Kasumi-1 (cell line): ENCODE measurements at places on chromosomes 4 and X.

GRCh38 chr4:60657041-60657440, 543.1 kb upstream of the ADGRL3 start:
- no peak for DNase-seq

- DNase-seq, result no peak
Measured at GRCh38 chr4:185833055-185833598, 21.1 kb upstream of the SORBS2 start.

GRCh38 chr4:145278341-145279121, 98.1 kb upstream of the OTUD4 start:
- DNase-seq, result no peak

GRCh38 chr4:152424396-152424795, 111.5 kb downstream of the FBXW7 start:
- DNase-seq, result no peak

DNA sequence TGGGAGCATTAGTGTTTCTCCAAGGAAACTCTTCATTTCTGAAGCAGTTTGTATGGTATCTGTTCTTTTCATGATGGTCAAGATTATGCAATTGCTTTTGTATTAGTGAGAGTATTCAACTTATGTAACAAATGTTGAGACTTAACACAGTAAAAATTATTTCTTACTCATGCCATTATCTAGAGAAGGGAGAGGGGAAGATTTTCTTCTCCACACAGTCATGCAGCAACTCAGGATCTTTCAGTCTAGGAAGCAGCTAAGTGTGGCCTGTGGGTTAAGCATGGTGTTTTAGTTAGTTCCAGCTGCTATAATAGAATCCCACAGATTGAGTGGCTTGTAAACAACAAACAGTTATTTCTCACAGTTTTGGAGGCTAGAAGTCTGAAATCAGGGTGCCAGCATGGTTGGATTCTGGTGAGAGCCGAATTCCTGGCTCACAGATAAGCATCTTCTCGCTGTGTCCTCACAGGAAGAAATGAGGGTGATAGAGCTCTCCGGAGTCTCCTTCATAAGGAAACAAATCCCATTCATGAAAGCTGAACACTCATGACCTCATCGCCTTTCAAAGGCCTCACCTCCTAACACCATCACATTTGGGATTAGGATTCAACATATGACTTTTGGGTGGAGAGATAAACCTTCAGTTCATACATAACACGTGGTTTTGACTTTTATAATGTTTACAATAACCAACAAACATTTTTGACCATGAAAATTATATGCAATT, 101.2 kb downstream of the FRMPD4 start:
- DNase-seq, result no peak

- DNase-seq, result peak; percentile 36
Measured at GRCh38 chrX:43349363-43349762, 306.7 kb upstream of the MAOA start.

DNA sequence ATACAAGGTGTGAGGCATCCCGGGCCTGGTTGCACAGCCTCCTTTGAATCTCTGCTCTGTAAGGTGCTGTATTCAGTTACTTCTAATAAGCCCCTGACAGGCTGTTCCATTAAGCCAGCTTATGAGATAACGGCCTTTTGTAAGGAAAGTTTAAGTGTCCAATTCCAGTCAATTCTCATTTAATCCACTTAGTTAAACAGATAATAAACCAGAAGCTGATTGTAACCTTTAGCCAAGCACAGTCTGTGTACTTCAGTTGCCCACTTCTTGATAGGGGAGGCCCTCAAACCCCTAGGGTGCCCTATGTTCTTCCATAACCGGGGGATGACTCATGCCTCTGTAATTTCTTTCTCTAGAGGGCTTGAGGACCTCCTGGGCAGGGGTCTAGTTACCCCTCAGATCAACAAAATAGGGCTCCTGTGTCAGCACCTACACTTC, 63.4 kb downstream of the RASL11B start:
- no peak for DNase-seq

- DNase-seq, result peak; percentile 68
Measured at GRCh38 chrX:149540131-149540620, 636 bp upstream of the EOLA1 start.

- DNase-seq, result no peak
Measured at GRCh38 chrX:6748595-6748994, 213.7 kb upstream of the VCX3A start.

GRCh38 chrX:43682726-43683125, 26.6 kb downstream of the MAOA start:
- DNase-seq, result no peak

DNA sequence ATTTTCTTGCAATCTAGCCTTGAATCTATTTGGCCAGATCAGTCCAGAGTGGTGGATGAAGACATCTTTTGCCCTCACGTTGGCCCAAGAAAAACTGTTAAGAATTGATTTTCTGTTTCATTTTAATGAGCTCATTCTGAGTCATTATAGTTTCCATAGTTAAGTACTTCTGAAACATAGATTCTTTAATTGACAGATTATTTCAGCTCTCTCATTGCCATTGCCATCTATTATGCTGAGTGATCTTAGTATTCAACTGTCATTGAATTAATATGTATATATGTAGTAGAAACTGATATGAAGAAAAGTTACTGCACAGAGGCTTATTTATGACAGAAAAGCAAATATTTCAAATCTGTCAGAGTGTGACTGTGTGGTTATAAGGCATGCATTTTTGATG, 45.5 kb upstream of the PPP1R2C start:
- no peak for DNase-seq

DNA sequence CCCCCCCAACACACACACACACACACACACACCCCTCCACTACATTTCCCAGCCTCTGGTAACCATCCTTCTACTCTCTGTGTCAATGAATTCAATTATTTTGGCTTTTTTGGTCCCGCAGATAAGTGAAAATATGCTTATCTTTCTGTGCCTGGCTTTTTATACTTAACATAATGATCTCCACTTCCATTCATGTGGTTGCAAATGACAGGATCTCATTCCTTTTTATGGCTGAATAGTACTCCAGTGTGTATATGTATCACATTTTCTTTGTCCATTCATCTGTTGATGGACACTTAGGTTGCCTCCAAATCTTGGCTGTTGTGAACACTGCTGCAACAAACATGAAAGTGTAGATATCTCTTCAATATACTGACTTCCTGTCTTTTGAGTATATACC, 59.8 kb downstream of the PDLIM5 start:
- DNase-seq, result no peak

DNA sequence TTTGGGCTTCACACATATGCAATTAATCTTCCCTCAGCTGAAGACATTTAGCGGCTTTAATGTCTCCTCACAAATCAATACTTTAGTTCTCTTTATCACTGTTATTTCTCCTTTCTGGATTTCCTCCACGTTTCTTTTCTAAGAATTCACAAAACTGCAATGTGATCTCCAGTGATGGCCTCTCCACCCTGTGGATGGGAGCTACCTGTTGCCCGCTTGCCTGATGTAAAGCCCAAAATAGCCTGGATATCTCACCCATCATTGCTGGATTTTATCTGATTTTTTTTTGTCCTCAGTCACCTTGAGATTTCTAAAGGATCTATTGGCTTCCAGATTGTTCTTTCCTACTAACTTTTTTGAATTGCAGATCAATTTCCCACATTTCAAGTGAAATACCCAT, 129.3 kb upstream of the FAM241A start:
- DNase-seq, result no peak

- peak; percentile 7 for DNase-seq
Measured at GRCh38 chr4:13642170-13642950, 14.8 kb upstream of the BOD1L1 start.

GRCh38 chr4:97374526-97374925, 768.8 kb downstream of the STPG2 start:
- DNase-seq, result no peak

DNA sequence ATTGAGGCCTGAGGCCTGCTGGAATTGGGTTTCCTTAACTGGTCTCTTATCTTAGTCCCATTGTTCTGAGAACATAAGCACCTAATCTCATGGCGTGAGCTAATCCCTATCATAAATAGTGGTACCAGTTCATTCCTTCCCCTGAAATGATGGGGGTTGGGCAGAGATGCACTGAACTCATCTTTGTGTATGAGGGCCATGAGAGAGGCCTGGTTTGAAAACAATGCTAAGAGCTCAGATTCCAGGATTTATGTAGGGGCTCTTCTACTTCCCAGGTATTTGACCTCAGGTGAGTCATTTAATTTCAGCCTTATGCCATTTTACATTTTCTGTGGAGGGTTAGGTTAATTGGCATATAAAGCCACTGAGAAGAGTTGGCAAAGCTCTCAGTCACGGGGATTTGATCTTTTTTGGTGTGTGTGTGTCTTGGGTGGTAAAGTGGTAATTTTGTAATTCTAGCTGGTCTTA, 4.4 kb downstream of the RBM3 start:
- DNase-seq, result no peak

- no peak for DNase-seq
Measured at GRCh38 chr4:24533364-24533763, 51.0 kb downstream of the DHX15 start.

- DNase-seq, result no peak
Measured at GRCh38 chr4:108109111-108109510, 59.6 kb downstream of the LEF1 start.
